ENCODE measurements at places on chromosomes 4 and X.

GRCh38 chr4:136121426-136121825, 1410.9 kb downstream of the PCDH18 start:
- no peak for DNase-seq

DNA sequence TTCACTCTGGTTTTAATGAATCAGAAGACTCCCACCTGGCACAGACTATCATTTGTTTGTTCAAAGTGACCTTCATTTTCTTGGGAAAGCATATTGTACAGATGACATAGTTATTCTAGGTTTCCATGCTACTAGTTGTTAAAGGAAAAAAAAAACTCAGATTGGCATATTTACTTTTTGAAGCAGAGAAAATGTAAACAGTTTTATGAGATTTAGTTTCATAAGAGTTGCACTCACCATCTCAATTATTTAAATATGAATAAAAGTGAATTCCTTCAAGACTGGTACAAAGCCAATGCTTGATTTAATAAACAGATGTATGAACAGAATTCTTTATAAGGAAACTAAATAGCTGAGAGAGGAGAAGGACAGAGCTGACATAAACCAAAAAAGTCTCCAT, 280.3 kb upstream of the UGT8 start:
- DNase-seq = no peak

DNA sequence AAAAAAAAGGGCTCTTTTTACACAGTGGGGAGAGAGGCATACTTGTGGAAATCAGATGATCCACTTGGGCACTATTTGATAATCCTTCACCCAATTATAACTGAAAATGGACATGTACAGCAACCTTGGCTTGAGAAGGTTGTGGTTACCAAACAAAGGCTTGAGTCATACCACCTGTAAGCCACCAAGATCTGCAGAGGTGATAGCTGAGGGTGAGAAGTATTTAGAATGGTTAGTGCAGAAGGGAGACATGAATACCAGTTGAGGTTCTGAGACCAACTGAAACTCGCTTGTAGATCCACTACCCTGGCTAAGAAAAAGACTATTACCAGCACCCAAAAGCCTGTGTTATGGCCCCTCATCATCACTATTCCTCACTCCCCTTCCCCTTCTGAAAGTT, 614.0 kb downstream of the STIM2 start:
- no peak for DNase-seq

DNA sequence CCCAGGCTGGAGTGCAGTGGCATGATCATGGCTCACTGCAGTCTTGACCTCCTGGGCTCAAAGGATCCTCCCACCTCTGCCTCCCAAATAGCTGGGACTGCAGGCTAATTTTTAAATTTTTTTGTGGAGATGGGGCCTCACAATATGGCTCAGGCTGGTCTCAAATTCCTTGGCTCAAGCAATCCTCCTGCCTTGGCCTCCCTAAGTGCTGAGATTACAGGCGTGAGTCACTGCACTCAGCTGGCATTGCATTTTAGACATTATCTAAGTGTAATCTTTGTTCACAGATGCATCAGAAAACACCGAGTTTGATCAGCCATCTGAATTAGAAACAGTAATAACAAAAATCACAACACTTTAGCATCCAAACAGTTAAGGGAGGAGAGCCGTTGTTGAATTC, 53.4 kb upstream of the CBR4 start:
- no peak for DNase-seq

DNA sequence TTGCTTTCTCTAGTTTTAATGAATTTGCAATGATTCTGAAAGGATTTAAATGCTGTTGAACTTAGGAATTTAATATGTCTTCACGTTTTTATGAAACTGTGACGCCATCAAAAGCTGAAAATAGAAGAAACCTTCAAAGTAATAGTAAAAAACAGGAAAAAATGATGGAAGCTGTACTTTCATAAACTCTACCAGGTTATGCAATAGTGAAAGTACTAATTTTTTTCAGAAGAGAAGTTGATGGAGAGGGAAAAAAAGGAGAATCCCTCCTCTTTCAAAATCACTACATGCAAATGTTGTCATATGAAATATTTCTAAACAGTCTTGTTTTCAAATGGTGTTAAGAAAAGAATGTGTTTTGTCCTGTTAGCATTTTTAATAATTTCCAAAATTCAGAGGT, 73.6 kb downstream of the ZNF330 start:
- no peak for DNase-seq

GRCh38 chr4:101102114-101102742, 245.1 kb downstream of the PPP3CA start:
- DNase-seq = no peak

DNA sequence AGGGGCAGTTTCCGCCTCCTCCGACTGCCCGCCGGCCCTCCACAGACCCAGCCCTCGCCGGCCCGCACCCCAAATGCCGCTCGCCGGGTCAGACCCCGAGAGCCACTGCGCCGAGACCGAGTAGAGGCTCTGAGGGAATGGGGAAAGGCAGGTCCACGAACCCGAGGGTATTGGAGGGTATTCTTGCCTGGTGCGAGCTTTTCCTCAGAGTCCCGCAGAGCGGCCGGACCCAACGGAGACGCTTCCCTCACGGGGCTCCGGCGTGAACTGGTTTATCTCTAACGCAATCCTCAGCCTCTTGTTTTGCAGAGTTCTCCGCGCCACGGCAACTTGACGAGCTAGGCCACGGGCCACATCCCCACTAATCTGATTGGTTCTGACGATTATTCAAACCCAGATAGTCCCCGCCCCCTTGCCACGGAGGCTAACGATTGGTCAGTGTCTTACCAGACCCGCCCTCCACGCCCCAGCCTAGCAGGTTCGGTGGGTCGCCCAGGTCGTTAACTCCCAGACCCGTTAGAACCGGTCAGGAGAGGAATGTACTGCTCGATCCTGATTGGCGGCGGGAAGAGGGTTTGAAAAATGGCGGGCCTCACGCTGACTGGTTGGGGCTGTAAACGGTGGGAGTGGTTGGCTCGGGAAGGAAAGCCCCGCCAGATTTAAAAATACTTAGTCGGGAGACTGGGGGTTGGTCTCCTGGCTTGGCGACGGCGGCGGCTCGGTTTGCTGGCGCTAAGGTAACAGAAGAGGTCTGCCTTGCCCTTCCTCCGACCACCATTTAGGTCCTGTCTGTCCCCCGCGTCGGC, at the start of gene HMGB2:
Gene HMGB2, minus strand, starts transcription at position 274 of the 806 bp plus-strand sequence. CDS start 709 bp downstream, outside the sequence.
- DNase-seq = peak; percentile 100

DNA sequence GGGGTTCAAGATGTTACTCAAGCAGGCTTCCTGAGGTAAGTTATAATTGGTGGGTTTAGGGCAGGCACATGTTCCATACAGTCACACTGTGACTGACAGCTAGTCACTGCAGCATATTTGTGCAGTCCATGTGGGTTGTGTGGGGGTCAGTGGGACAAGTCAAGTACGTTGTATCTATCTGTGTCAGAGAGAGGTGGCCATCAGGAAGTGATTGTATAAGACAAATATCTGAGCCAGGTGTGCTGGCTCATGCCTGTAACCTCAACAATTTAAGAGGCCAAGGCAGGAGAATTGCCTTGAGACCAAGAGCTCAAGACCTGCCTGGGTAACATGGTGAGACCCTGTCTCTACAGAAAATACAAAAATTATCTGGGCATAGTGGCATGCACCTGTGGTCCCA, 509.3 kb downstream of the CENPC start:
- no peak for DNase-seq

DNA sequence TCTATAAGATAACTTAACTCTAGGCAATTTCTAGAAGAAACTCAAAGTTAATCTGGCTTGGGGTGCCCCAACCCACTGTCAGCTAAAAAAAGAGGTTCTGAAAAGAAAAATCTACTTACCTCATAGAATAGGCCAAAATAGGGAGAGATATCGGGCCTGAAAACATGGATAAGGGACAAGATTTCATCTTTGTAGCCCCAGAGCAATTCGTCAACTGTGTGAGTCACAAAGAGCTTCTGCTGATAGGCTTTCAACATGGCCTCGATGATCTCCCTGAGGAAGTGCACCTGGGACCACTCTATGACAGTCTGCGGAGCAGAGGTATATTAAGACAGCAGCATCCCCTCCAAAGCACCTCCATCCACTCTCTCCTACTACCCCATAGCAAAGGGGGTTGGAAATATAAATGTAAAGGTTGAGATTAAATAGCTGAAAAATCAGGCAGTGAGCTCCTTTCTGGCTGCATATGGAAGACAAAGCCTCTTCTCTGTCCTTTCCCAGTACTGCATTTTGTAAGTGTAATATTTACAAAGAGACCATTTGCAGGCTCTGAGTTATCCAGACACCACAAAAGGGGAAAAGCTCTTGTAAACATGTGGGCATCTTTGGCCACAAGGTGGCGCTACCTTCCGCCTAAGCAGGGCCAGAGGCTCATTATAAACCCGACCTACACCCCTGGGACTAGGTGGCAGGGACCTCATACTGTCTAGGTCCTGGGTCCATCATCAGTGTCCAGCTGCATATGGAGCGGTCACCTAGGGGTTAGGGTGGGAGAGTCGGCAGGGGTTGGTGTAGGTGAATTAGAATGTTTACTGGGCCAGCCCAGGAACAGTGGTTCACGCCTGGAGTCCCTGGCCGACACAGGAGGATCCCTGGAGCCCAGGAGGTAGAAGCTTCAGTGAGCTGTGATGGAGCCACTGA, 31.5 kb upstream of the NUP54 start:
- peak; percentile 44 for DNase-seq

GRCh38 chr4:125231661-125232060, 83.1 kb upstream of the FAT4 start:
- DNase-seq = no peak

GRCh38 chr4:77308843-77309242, 151.8 kb downstream of the CCNG2 start:
- no peak for DNase-seq

DNA sequence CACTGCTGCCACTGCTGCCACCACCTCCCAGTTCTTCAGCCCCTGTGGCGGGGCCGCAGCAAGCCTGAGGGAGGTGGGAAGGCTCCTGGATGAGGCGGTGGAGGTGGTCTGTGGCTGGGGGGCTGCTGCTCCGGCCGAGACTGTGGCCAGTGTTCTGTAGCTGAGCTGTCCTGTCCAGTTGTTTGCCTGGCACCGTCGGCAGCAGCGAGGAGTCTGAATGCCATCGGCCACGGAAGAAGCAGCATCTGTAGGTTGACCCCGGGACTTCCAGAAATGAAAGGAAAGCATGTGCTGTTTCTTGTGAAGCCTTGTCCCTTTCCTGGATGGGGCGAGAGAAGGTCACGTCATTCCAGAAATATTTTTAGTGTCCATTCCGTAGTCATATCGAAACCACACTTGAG, 3.3 kb downstream of the C4orf54 start:
- DNase-seq = no peak

DNA sequence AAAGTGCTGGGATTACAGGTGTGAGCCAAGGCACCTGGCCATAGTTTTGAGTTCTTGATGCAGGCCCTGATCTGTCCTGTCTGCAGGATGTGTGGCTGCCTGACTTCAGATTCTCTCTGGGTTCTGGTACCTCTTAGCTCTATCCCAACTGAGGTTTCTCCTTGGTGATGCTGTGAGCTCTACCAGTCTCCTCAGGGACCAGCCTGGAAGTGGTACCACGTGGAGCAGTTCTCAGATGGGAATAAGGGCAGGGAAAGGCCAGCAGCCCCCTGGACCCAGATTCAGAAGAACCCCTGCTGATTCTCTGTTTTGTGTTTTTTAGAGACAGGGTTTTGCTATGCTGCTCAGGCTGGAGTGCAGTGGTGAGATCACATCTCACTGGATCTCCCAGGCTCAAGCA, 85.0 kb upstream of the HELT start:
- DNase-seq = no peak

DNA sequence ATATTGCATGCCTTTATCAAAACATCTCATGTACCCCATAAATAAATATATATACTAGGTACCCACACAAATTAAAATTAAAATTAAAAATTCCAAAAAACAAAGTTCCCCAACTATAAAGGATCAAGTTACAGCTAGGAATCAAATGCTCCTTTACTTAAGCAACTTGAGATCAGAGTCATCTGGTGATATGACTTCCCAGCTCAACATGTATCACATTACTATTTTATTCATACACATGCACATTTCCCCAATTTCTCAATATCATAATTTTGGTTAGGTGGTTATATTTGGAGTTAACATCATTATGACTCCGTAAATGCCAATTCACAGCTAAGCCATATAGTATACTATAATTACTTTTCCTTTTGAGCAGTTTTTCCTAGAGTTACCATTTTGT, 60.9 kb downstream of the CLOCK start:
- DNase-seq = no peak

DNA sequence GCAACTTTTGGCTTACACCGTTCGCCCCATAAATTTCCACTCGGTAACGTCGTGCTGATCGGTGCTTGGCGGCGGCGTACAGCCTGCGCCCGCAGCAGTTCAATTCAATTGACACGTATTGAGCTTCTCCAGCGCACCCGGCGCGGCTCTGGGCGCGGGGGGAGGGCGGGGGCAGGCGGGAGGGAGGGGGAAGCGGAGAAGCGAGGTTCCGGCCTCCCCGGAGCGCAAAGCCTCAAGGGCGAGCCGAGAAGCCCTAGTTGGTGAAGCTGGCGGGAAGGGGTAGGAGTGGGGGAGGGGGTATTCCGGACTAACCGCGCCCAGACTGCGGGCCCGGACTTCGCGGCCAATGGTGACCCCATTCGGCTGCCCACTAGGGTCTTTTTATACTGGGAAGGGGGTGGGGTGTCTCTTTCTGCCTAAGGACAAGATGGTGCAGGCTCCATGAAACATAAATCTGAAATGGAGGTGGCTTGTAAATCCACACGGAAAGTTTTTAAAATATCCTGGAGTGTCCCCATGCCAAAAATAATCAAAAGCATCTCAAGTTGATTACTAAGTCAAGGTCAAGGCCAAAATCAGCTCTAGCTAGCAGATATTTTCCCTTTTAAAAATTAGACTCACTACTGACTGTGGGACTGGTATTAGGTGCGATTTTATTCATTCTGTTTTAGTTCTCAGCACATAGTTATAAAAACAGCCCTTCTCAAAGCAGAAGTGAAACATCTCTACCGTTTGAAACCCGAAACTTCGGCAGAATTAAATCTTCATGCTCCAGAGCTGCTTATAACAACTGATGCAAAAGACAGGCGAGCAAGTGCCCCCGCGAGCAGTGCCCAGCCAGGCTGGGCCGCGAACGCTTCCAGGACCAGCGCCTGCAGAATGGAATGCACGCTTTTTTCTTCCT, 1.5 kb upstream of the BCOR start:
- no peak for DNase-seq

DNA sequence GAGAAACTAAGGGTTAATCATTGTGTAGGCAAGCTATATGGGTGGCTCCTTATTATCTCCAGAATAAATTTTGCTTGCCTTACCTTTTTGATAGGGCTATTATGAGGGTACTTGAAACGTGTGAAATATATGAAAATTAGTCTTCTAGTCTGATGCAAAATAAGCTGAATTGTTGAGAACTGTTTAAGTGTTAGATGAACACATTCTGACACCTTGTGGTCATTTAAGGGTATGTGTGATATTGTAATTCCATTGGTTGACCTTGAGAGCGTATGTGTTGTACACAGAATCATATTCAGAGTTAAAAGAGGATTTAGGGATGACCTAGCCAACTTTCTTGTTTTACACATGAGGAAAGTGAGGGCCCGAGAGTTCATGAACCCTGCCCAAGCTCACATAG, 44.6 kb upstream of the LINC00632 start:
- DNase-seq = no peak

- no peak for DNase-seq
Measured at GRCh38 chrX:113473418-113473817, 632.8 kb upstream of the AMOT start.
